ENCODE measurements at places on chromosomes 2 and 18. TPM values are rescaled to one million over a fixed set of nuclear protein-coding genes. Genes with fewer than 3 reads are reported as not detected.

The GRHL1 gene
- total RNA-seq: 0.56 TPM

- H3K27ac ChIP-seq: no peak overlapping the region
- H3K27me3 ChIP-seq: no peaks in the 10 kb centered on the region
- no peak overlapping the region for H3K4me3 ChIP-seq
- DNase-seq: peak; percentile 54
- H3K4me1 ChIP-seq: peaks cover 3% of the 10 kb centered on the region
- H3K36me3 ChIP-seq: no peaks in the 10 kb centered on the region
Measured at GRCh38 chr2:54103454-54104314, 11.7 kb upstream of the ACYP2 start.

DNA sequence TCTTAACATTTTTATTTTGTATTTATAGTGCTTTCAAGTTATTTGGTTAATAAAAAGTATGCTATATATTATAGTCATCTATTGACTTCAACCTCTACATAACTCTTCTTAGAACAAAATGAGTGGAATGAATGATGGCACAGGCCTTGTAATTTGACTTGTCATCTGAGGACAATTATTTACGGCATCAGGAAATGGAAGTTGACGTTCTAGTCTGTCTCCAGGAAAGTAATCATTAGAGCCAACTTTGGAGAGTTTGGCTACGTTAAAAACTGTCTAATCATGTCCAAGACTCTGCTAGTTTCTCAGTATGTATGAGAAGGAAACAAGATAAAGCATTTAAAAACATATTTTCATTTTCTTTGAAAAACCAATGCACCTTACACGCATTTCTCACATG, 353.6 kb downstream of the ARHGAP15 start:
- no peak for DNase-seq
- H3K27me3 ChIP-seq: no peaks in the 10 kb centered on the region
- no peak overlapping the region for H3K4me3 ChIP-seq
- 0 out of 2 replicates have a peak, but pooled peaks cover 1% of the 10 kb centered on the region for H3K4me1 ChIP-seq

- H3K4me3 ChIP-seq: no peak overlapping the region
- H3K27ac ChIP-seq: no peak overlapping the region
- H3K36me3 ChIP-seq: no peaks in the 10 kb centered on the region
- DNase-seq: no peak
Measured at GRCh38 chr18:39862341-39862740, 2092.7 kb upstream of the PIK3C3 start.

The TWIST2 gene
- total RNA-seq: 14.7 TPM

The TUBA3D gene
- not detected for total RNA-seq

DNA sequence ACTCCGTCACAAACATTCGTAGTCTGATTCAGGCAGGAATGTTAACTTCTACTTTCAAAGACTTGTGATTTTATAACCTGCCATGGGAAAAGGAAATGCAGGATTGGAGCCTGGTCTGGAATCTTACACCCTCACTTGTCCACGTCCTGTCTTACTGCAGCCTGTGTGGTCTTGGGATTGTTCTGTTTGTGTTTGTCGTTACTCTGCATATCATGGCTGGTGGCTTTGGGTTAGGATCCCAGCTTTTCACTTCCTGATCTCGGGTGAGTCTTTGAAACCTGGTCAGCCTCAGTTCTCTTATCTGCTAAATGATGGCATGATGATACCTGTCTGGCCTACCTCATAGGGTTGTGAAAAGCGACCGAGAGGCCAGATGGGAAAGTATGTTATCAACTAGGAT, 34.6 kb downstream of the SH3BP4 start:
- no peak for DNase-seq
- peaks cover 18% of the 10 kb centered on the region for H3K36me3 ChIP-seq
- peaks cover 52% of the 10 kb centered on the region for H3K4me1 ChIP-seq
- no peaks in the 10 kb centered on the region for H3K27me3 ChIP-seq
- no peak overlapping the region for H3K4me3 ChIP-seq

GRCh38 chr18:8177330-8178016, 431.8 kb upstream of the RAB12 start:
- no peaks in the 10 kb centered on the region for H3K36me3 ChIP-seq
- H3K27ac ChIP-seq: no peak overlapping the region
- DNase-seq: peak; percentile 17
- H3K4me1 ChIP-seq: peaks cover 7% of the 10 kb centered on the region
- no peaks in the 10 kb centered on the region for H3K27me3 ChIP-seq

DNA sequence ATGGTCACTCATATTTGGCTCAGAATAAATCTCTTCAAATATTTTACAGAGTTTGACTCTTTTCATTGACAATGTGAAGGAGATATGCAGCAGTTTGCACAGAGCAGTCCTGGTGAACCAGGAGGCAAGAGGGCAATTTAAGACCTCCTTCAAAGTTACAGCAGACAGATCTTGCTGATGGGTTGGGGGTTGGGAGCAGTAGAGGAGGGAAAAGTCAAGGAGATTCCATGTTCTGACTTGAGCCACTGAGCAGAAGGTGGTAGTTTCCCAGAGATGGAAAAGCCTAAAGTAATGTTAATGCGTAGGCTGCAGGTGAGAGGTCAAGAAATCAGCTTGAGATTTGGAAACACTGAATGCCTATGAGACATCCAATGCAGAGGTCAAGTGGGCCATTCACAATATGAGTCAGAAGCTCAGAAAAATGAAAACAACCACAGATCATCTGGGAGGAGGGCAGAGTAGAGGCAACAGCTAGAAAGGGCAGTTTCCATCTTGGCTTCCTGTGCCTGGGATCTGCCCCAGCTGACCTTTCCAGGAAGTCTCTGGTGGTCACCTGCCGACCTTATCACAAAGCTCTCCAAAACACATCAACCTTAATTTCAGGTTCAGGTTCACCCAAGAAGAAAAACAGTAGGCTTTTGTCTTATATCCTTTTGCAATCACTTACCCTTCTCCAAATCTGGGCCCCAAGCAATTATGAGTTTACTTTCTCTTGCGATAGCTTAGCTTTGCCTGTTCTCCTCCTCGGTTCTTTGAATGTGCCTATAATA, 197.5 kb upstream of the ARL4C start:
- H3K36me3 ChIP-seq: no peaks in the 10 kb centered on the region
- no peaks in the 10 kb centered on the region for H3K27me3 ChIP-seq
- H3K27ac ChIP-seq: peak overlapping the region; percentile 49
- DNase-seq: peak; percentile 95
- peaks cover 10% of the 10 kb centered on the region for H3K4me1 ChIP-seq

DNA sequence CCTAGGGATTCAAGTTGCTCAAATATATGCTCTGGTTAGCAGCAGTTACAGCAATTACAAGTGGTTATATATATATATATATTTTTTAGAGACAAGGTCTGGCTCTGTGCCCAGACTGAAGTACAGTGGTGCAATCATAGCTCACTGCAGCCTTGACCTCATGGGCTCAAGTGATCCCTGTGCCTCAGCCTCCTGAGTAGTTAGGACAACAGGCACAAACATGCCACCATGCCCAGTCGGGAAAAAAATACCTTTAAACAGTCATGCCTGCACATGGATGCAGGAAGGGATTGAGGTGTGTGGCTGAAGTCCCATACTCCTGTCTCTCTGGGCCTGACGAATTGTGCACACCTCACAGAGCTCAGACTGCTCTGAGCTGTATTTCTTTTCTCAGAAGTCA, 19.6 kb upstream of the DNAH7 start:
- peak; percentile 45 for DNase-seq
- no peak overlapping the region for H3K4me3 ChIP-seq
- no peaks in the 10 kb centered on the region for H3K4me1 ChIP-seq
- no peak overlapping the region for H3K27ac ChIP-seq
- no peaks in the 10 kb centered on the region for H3K36me3 ChIP-seq

- no peaks in the 10 kb centered on the region for H3K27me3 ChIP-seq
- no peak overlapping the region for H3K27ac ChIP-seq
- peak; percentile 83 for DNase-seq
- H3K36me3 ChIP-seq: no peaks in the 10 kb centered on the region
- peaks cover 12% of the 10 kb centered on the region for H3K4me1 ChIP-seq
- H3K4me3 ChIP-seq: no peak overlapping the region
Measured at GRCh38 chr2:217790681-217791392, 212.0 kb downstream of the TNS1 start.

DNA sequence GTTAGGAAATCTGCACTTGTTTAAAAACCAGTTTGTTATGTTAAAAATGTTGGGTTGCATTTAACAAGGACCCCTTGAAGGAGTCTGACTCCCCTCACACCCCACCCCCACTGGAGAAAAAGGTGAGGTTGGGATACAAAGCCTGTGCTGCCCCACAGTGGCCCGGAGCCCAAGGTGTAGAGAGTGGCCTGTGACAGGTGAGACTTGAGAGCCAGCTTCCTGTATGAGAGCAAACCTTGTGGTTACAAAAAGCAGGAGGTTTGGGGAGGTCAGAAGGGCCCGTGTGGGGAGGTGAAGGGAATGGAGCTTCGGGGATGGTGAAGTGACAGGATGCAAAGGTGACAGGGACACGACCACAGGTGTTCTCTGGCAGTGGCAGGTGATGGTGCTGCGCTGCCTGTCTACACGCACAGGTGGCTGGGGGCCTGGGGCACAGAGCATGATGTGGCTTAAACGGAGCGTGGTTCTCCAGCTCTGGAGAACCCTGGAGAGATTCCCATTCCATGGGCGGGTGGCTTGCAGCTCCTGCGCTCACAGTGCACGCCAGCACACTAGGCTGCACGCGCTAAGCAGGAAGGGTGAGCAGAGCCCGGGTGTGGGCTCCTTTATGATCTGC, 29.0 kb downstream of the IMPA2 start:
- H3K4me3 ChIP-seq: no peak overlapping the region
- H3K36me3 ChIP-seq: peaks cover 32% of the 10 kb centered on the region
- no peak overlapping the region for H3K27ac ChIP-seq
- H3K4me1 ChIP-seq: peaks cover 17% of the 10 kb centered on the region

GRCh38 chr2:160701822-160702221, 208.2 kb upstream of the RBMS1 start:
- H3K27me3 ChIP-seq: no peaks in the 10 kb centered on the region
- peaks cover 2% of the 10 kb centered on the region for H3K4me1 ChIP-seq
- H3K4me3 ChIP-seq: no peak overlapping the region
- H3K36me3 ChIP-seq: no peaks in the 10 kb centered on the region

The CD207 gene
- total RNA-seq: not detected

DNA sequence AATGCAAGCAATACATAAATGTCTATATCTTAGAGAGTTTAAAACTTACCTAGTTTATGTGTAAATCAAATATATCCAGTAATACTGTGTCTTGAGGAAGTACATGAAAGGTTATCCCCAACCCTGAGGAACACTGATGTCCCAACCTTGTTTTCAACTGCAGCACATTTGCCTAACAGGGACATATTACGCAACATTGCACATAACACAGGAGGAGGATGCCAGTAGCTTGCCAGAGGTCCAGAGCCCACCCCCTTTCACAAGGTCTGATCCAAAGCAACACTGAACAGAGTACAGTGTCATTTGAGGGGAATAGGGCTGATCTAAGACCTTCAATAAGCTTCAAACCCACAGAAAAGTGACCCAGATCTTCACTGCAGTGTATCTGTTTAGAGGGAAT, 678.5 kb downstream of the ARHGAP15 start:
- H3K27ac ChIP-seq: peak overlapping the region; percentile 33
- H3K27me3 ChIP-seq: no peaks in the 10 kb centered on the region
- no peak for DNase-seq
- no peak overlapping the region for H3K4me3 ChIP-seq
- peaks cover 17% of the 10 kb centered on the region for H3K4me1 ChIP-seq
- no peaks in the 10 kb centered on the region for H3K36me3 ChIP-seq

GRCh38 chr2:145623136-145623535, 1103.2 kb upstream of the ZEB2 start:
- no peaks in the 10 kb centered on the region for H3K4me1 ChIP-seq
- H3K27ac ChIP-seq: no peak overlapping the region
- peak; percentile 72 for DNase-seq
- no peaks in the 10 kb centered on the region for H3K36me3 ChIP-seq

DNA sequence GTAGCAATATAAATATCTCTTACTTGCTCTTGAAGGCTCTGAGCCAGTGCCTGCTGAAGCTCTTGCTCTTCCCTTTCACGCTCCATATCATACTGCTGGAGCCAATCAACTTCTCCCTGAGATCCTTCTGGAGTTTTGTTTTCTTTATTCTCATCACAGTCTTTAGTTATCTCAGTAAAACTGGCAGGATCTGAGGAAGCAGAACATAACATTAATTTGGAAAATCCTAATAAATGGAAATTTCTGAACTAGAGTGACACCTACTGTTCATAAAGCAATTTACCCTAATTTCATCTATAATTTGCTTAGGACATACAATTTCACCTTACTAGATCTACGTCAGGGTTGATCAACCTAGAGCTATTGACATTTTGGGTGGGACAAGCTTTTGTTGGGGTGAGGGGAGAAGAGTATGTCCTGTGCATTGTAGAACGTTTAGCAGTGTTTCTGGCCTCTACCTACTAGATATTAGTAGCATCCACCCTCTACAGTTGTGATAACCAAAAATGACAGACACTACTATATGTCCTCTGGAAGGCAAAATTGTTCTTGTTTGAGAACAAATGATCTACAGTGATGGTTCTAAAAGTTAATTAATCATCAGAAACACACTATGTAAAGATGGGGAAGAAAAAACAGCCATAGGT, 47.2 kb downstream of the VIL1 start:
- H3K27me3 ChIP-seq: no peaks in the 10 kb centered on the region
- H3K4me1 ChIP-seq: no peaks in the 10 kb centered on the region
- no peak overlapping the region for H3K4me3 ChIP-seq
- no peak overlapping the region for H3K27ac ChIP-seq
- peak; percentile 36 for DNase-seq

The SESTD1 gene
- 11.1 TPM for total RNA-seq

- no peaks in the 10 kb centered on the region for H3K36me3 ChIP-seq
- no peak for DNase-seq
- H3K4me1 ChIP-seq: no peaks in the 10 kb centered on the region
- no peaks in the 10 kb centered on the region for H3K27me3 ChIP-seq
- H3K27ac ChIP-seq: no peak overlapping the region
Measured at GRCh38 chr2:170554278-170554955, 160.7 kb upstream of the SP5 start.

The THSD7B gene
- not detected for total RNA-seq

- H3K36me3 ChIP-seq: 0 out of 2 replicates have a peak, but pooled peaks cover 1% of the 10 kb centered on the region
- H3K4me3 ChIP-seq: no peak overlapping the region
- peaks cover 2% of the 10 kb centered on the region for H3K4me1 ChIP-seq
- H3K27me3 ChIP-seq: no peaks in the 10 kb centered on the region
Measured at GRCh38 chr2:24721470-24721869, 71.7 kb downstream of the PTRHD1 start.

GRCh38 chr2:196376984-196377877, 205.9 kb upstream of the STK17B start:
- no peaks in the 10 kb centered on the region for H3K36me3 ChIP-seq
- H3K4me3 ChIP-seq: no peak overlapping the region
- peak; percentile 10 for DNase-seq
- no peaks in the 10 kb centered on the region for H3K4me1 ChIP-seq
- no peak overlapping the region for H3K27ac ChIP-seq
- no peaks in the 10 kb centered on the region for H3K27me3 ChIP-seq

Measured in IMR-90 (cell line).